ENCODE measurements at places on chromosomes 12 and 14.
A peak's percentile ranks its signal among the peaks of the same experiment; 100 is the strongest.

DNA sequence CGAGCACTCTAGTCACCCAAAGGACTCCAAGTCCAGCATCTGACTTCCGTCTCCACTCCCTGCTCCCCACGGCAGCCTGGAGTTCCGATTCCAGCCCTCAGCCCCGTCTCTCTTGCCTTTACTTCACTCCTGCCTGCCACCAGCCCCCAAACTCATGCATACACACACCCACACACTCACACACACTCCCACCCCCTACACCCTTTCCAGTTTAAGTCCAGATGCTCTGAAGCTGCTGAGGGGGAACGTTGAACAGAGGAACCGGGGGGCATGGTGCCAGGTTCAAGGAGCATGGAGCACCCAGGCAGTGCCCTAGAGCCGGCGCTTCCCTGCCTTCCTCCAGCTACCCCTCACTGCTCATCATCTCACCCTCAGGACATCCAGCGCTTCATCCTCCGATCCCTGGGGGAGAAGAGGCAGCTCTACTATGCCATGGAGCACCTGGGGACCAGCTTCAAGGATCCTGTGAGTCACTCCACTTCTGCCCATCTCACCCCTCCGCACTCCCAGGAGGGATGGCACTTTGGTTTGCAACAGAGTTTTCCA is 3.3 kb downstream of the P3H3 start:
- DNase-seq: no peak

GRCh38 chr14:58954052-58954451 is 234.4 kb upstream of the DAAM1 start:
- DNase-seq: no peak

DNA sequence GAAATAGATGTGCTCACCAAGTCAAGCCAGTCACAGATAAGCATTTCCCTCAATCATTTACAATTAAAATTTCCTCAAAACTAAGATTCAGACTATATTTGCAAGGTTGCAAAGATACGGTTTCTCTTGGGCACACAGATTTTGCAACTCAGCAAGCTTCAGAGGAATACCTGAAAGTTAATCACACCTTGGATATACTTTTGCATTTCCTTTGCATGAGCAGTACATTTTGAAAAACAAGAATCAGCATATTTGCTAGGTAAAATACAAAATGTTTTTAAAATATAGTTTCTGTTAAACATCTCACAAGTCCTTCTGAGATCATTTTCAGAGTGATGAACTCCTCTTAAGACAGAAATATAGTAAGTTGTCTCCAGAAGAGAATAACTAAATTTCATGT is 336.9 kb downstream of the DUSP6 start:
- no peak for DNase-seq

- no peak for DNase-seq
These were observed 194.0 kb upstream of the ALG10 start for GRCh38 chr12:33828326-33828725.

GRCh38 chr14:52868911-52869618 is 77.7 kb upstream of the GNPNAT1 start:
- no peak for DNase-seq

- peak; percentile 44 for DNase-seq
These were observed 24.3 kb downstream of the DDX24 start for GRCh38 chr14:94056579-94057308.

GRCh38 chr12:79121486-79121885 is 256.9 kb downstream of the SYT1 start:
- no peak for DNase-seq

- no peak for DNase-seq
These were observed 3.7 kb downstream of the GZMB start for GRCh38 chr14:24630087-24630871.

- no peak for DNase-seq
These were observed 106.8 kb downstream of the ZFC3H1 start for GRCh38 chr12:71556875-71557274.

DNA sequence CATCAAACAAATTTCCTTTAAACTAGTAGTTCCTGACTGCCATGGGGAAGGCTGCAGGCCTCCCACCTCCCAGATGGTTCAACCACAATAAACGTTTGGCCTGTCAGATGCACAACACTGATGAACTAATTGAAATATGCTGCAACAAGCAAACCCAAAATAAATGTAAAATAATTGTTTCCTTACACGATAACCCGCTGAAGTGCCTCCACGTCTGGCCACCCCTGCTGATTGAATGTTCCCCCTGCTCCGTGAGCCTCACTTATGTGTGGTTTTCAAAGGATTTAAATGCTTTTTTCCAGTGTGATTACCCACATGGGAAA is 8.4 kb downstream of the PITPNM2 start:
- no peak for DNase-seq

DNA sequence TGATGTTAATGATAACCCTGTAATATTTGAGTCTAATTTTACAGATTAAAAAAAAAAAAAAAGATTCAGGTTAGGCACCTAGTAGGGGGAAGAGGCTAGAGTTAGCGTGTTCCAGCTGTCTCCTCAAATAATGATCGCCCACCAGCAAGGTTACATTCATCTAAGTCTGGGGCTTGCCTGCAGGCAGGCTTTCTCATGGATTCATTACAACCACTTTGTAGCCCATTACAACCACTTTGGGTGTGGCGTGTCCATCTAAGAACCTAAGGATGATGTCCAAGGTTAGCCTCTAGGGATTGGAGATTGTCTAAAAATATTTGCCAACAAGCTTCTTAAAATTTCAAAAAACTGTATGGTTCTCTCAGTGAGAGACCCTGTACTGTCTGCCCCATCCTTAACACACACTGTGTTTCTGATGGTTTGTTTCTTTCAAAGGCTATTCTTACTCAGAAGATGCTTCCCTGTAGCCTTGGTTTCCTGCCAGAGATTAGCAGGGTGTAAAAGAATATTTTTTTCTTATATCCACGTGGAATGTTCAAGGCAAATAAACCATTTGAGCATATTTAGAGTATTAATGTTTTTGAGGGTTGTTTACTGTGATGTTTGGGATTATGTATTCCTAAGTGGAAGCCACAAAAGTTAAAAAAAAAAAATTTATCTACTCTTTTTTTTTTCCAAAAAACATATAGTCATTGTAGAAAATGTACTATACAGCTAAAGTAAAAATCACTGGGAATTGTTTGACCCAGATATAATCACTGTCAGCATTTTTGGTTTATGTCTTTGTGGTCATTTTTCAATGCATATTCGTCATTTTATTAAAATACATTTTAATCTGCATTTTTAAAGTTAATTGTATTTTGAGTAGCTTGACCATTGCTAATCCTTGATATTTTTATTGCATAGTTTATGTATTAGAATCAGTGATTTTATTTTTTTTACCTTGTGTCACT is 1.7 kb downstream of the DYNC1H1 start:
- no peak for DNase-seq

GRCh38 chr12:53070877-53071492 is 8.2 kb downstream of the SPRYD3 start:
- no peak for DNase-seq

DNA sequence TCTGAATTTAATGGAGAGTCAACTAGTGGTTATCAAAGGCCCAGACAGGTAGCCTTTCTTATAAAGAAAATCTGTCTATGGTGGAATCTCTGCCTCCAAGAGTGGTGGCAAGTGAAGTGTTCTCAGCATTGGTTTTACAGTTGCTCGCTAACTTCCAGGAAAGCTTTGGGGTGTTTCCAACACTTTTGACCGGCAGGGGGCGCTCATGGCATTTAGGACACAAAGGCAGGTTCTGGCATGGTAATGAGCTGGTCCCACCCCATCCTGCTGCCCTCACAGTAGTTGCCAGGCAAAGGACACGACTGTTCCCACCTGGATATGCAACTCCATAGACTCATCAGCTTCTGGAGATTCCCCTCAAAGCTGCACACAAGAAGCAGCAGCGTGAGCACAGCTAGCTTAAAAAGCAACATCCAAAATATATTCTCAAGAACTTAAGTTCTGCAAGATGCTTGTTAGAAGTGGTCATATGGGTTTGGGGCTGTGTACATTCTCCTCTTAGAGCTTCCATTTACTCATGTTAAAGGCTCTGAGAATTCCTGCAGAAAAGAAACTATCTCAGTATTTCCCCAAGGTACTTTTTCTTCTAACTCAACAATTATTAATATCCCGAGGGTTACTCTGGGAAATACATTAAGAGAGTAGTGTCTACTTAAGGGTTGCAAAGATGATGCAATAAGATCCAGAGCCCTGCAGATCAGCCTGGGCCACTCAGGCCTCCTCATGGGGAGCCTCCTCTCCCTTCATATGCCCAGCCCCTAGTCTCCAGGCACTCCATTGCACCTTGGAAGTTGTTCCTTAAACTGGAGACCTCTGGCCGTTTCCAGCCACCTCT is 14.8 kb downstream of the PROX2 start:
- peak; percentile 82 for DNase-seq

DNA sequence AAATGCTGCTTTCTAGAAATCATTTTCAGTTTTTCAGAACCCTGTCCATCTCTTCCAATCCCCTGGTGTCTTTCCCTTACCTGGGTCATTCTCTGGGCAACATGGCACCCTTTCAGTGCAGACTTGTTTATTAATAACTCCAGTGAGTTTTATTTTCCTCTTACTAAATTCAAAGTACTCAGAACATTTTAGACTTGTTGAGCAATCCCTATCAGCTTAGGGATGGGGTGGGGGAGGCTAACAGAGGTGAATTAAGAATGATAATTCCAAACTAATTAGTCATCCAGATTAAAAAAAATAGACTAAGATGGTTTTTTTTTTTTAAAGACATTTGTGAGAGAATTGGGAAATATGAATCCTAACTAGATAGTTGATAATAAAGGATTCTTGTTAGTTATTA is 10.7 kb downstream of the GPRC5A start:
- DNase-seq: no peak

DNA sequence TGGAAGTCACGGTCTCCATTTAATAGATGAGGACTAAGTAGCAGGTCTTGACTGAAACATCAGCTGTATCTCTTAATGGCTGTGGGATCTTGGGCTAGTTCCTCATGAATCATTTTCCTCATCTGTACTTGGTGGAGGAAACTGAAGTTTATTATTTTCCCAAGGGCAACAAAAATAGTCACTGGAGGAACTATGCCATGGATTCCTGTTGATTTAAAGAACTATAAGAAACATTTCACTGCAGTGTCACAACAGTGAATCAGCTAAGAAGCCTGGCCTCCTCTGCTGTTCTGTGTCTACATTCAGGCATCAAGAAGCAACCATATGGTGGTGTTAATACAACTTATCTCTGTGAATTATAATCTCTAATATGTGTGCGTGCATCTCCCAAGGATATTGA is 200.5 kb downstream of the STXBP6 start:
- DNase-seq: no peak

- no peak for DNase-seq
These were observed 24.6 kb upstream of the PPP1R12A start for GRCh38 chr12:79959484-79959883.

DNA sequence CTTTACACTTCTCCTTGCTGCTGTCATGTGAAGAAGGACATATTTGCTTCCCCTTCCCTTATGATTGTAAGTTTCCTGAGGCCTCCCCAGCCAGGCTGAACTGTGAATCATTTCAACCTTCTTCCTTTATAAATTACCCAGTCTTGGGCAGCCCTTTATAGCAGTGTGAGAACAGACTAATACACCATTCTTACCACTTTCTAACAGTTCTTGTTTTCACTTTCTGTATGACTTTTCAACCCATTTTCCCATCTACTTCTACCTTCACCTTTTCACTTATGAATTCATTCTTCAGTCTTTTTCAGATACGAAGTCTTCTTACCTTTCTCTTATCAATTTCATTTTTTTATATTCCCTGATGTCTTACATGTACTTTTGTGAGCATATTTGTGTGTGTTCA is 55.1 kb downstream of the FOXA1 start:
- DNase-seq: no peak

DNA sequence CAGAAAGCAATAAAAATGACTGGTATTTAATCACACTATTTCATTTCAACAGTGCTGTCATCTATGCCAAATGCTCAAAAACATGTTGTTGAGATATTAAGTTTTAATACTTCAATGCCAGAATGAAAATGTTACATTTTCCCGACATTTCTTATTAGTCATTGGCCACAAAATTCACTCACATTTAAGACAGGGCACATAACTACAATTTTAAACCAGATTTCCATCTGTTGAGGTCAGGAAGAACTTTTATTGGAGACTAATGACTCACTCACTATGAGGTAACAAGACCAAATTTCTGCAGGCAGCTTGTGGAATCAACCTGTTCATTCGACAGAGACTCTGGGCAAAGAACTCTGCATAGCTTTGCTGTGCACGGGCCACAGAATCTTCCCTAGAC is 36.8 kb downstream of the PPTC7 start:
- no peak for DNase-seq

DNA sequence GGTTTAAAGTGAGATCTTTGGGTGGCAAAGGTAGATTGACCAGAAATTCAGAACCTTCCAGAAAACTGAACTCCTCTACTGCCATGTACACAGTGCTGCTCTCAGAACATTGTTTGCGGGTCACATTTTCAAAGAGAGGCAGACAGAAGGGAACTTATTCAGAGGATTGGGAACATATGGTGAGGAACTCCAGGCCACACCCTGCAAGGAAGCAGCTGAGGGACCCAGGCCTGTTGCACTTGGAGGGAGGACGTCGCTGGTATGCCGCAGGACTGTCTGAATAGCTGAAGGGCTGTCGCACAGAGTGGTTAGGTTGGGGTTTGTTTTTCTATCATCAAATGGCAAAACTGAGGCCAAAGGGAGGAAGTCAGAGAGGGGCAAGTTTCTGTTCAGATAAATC is 441.1 kb downstream of the DPF3 start:
- no peak for DNase-seq

DNA sequence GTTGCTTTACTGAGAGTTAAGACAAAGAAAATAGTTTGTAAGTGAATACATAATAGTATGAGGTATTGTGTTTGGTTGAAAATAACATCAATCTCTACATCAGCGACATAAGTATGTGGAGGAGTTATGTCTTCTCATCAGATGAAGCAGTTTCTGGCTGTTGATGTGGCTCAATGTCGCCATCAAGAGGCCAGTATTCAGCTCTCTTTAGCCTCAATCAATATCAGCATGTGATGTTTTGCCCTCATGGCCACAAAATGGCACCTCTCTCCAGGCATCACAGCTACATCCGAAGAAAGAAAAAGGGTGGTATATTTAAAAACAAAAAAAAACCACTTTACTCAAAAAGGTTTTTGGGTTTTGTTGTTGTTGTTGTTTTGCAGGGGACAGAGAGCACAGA is 302.3 kb upstream of the TMEM132C start:
- no peak for DNase-seq
